ENCODE measurements at places on chromosomes 2 and 18.

GRCh38 chr2:122034777-122035176 lies 279.3 kb downstream of the TSN start:
- DNase-seq, result no peak

DNA sequence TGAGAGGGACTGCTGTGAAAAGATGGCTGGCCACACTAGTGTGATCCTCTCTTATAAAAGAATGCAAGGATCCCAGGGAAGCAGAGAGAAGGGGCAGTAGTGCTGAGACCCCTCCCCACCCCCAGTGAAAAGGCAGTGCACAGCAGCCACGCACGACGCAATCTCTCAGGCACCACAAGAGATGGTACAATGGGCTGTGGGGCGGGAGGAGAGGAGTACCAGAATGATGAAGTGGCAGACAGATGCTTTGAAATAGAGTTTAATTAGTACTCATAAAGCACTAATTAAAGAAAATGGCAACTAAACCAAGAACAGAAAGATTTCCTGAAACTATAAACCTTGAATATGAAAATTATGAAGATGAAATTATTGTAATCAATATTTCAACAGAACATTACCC lies 29.0 kb downstream of the B4GALT6 start:
- DNase-seq, result no peak

DNA sequence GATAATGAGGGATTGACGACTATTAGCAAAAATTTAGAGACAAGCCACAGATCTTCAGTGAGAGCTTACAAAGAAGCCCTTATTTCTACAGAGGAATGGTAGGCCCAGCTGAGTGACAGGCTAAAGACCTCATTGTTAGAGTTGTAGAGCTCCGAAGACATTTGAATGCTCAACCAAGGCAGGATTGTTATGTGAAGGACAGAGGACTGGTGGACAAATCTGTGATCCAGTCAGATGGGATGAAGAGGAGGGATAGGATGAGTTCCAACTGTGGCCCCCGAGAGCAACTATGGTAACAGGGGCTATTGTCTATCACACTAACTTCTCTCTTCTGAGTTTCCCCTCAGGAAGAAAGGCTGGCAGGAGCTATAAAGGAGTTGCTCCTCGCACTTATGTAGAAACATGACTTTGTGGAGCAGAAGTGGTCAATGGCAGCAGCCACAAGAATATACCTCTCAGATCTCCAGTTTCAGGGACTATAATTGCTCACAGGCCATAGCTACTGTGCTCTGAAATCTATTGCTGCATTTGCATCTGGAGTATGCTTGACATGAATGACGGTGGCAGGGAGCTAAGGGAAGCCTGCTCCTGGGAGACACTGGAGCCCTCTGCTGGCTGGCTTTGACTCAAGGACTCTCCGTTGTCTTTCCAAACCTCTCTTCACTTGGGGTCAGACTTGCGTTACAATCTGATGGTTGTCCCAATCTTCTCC lies 50.3 kb upstream of the GREB1L start:
- peak; percentile 70 for DNase-seq

DNA sequence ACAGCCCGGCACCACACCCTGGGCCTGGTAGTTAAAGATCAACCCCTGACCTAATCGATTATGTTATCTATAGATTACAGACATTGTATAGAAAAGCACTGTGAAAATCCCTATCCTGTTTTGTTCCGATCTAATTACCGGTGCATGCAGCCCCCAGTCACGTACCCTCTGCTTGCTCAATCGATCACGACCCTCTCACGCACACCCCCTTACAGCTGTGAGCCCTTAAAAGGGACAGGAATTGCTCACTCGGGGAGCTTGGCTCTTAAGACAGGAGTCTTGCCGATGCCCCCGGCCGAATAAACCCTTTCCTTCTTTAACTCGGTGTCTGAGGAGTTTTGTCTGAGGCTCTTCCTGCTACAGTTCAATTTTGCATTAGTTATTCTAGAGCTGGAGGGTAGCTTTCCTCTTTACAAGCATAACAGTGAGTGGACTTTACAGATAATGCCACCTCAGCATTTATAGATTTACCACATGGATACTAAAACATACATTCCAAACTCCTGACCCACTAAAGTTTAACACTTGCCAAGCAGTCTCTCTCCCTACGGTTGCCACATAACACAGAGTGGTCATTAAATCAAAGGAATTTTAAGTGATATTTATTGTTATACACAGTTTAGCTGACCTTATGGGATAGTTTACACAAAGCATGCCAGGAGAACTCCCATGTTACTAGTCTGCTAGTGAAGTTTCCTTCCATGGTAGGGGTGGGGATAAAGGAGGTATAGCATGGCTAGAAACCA lies 101.0 kb downstream of the EVA1A start:
- peak; percentile 31 for DNase-seq

GRCh38 chr2:5042666-5043440 lies 649.3 kb upstream of the SOX11 start:
- DNase-seq, result no peak

DNA sequence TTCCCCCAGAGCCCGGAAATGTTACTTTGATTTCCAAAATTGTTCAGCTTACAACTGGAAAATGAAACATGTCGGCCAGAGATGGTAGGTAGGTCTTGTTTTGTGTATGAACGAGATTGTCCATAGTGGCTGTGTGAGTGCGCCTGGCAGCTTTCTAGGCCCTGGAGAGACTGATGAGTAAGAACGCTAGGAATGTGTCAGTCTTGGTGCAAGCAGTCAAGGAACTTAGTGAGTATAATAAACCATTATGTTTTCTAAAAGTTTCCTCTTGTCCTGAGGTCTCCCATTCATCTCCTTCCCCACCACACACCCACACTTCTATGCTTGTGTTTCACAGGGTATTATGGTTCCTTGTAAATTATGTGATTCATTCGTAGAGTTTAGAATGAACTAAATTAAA lies 234.2 kb downstream of the CDH2 start:
- DNase-seq, result peak; percentile 79

DNA sequence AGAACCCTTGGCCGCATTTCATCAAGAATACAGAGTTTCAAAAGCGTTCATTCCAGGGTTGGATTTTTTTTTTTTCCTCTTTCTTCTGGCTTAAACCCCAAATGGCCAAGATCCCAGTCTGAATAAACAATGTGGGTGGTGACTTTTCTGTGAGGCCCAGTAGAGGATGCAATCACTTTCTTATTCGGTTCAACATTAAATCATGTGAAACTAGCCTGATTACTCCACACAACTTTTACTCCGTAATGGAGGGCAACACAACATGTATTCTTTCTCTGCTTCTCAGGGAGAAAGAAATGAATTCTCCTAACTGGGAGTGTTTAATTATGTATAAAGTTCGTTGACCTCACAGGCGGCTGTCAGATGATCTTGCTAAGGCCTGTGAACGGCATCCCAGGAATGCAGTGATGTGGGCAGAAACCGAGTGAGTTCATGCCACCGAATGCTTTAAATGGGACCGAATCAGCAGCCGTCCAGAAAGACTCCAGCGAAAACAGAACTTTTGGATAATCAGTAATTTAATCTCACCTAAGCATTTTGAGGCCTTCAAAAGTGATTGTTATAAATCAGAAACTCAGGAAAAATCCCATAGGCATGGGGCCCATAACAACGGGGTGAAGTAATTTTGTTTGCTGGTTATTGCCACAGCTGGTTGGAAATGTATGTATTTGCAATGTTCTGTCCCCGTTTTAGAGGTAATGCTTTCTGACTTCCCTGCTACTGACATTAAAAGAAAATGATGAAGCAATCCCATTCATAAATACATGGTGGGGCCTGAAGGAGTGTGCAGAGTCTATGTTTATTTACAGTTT lies 81.5 kb downstream of the BCL2 start:
- peak; percentile 92 for DNase-seq

DNA sequence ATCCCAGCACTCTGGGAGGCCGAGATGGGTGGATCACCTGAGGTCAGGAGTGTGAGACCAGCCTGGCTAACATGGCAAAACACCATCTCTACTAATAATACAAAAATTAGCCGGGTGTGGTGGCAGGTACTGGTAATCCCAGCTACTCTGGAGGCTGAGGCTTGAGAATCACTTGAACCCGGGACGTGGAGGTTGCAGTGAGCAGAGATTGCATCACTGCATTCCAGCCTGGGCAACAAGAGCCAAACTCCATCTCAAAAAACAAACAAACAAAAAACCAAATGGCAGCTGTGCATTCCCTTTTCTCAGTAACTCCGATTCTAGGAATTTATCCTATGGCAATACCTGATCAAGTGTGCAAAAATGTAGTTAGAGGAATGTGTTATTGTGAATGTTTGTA lies 4.7 kb upstream of the GRHL1 start:
- no peak for DNase-seq

GRCh38 chr2:46747297-46747818 lies 168.2 kb downstream of the MCFD2 start:
- DNase-seq, result no peak

DNA sequence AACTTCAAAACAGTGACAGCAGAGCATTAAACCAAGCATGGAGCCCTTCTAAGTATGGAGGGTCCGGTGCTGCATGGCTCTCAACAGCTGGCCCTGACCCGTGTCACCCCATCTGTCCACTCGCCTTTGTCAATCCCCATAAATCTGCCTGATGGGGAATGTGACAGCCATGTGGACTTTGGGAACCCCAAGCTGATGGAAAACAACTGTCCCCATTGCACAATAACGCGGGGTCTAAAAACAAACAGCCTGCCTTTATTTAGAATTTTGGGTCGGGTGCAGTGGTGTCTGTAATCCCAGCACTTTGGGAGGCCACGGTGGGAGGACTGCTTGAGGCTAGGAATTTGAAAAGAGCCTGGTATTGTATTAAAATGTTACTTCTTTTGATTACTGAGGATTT lies 17.1 kb upstream of the THADA start:
- no peak for DNase-seq

DNA sequence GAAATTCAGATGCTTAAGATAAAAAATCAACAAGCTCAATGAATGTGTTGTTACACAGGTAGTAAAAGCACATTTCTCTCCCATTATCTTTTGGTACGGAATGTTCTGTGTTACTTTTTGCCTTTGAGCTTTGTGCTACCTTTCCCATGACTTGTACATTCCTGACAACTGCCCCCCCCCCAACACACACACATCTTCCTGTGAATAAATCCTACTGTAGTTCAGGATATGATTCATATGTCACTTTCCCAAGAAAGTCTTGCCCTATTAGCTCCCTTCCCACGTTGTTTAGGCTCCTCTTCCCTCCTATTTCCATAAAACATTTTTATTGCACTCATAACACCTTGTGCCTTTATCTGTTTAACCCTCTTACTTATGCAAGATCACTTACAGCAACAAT lies 442.6 kb upstream of the LRATD1 start:
- DNase-seq, result peak; percentile 0

DNA sequence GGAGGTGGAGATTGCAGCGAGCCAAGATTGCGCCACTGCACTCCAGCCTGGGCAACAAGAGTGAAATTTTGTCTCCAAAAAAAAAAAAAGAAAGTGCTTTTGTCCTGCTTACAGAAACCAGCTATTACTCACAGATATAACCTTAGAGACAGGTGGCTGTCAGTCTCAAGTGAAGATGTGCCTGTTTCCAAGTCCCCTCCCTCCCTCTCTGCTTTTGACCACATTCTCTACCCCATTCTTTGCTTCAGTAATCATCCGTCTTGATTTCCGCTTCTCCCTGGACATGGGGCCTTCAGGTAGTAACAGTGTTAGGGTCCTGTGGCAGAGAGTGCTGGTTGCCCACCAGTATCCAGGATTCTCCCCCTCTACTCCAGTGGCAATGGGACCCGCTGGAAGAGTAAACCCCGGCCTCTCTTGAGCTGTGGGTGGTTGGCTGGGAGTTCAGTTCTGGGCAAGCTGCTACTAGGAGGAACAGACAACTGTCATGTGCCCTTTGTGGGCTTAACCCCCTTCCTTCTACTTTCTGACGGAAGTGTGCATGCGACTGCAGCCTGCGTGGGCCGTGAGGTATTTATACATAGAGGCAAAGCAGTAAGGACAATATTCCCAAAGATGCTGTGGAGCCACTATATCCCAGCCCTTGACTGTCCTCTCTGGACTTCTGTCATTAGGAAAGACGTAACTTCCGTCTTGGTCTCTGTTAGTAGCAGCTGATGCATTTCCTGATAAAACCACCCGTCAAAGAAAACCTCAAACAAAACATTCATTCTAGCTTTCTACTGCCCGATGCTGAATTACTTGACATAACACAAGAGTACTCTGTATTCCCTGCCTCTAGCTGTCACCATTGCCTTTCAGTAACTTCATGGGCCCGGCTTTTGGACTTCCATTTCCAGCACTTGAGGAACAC lies 17.8 kb downstream of the PDCL3 start:
- DNase-seq, result no peak

GRCh38 chr2:65434592-65435241 lies 2.3 kb upstream of the SPRED2 start:
- DNase-seq, result no peak

GRCh38 chr2:44549856-44550255 lies 188.1 kb downstream of the CAMKMT start:
- DNase-seq, result no peak

DNA sequence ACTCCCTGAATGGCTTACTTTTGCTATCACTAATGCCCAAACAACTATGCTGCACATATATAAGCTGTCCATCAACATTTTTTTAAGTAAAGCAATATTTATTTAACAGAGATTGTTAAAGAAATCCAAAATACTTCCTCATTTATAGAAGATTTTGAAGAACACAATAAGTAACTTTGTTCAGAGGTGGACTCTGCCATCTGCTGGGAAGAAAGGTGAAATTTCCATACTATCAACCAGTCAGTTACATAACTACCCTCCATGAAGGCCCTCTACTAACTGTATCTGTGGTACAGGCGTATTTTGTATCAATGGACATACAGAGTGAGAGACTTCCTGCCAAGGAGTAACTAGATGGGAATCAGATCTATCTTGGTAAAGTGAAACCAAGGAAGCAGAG lies 106.0 kb downstream of the DTNB start:
- DNase-seq, result peak; percentile 44

- no peak for DNase-seq
Observed at GRCh38 chr2:177589186-177589585, 196.6 kb downstream of the AGPS start.

DNA sequence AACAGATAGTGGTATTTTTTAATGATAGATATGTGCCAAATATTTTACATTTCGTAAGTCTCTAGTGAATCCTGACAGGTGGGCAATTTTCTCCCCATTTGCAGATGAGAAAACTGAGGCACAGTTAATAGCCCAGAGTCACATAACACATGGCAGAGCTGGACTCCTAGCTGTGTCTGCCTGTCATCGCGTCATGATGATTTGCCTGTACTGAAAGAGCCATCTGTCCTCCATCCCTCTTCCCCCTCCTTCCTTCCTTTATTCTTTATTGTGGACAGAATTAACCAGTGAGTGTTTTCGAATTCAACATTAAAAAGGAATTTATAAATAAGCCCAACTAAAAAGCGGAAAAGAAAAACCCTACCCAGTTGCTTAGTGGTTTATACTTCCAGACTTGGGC lies 3.2 kb downstream of the DNAJB2 start:
- DNase-seq, result no peak
